ENCODE measurements at places on chromosomes 11 and 22. TPM values are rescaled to one million over a fixed set of nuclear protein-coding genes. Genes with fewer than 3 reads are reported as not detected.
A peak's percentile ranks its signal among the peaks of the same experiment; 100 is the strongest.

DNA sequence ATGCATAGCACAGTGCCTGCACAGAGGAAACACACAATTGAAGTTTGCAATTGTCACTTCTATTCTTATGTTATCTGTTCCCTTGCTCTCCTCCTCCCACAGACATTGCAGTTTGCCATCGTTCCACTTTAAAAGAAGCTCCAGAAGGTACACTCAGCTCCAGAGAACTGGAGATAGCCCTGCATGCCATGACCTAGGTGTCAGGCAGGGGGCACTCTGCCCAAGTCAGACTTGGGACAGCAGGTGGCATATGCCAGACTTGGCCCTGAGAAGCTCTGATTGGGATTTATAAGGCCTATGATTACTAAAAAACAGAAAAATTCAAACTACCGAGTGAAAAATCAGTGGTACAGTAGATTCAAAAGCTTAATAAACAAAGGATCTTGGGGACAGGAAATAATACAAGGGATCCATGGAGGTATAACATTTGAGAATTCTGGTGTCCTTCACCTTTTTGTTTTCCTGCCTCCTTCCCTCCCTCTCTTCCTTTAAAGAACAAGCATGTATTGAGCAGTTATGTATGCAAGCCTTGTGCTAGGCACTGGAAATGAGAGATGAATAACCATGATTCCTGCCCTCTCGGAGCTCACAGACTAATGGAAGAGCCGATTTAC is 40.0 kb downstream of the TENM4 start:
- no peak for DNase-seq

DNA sequence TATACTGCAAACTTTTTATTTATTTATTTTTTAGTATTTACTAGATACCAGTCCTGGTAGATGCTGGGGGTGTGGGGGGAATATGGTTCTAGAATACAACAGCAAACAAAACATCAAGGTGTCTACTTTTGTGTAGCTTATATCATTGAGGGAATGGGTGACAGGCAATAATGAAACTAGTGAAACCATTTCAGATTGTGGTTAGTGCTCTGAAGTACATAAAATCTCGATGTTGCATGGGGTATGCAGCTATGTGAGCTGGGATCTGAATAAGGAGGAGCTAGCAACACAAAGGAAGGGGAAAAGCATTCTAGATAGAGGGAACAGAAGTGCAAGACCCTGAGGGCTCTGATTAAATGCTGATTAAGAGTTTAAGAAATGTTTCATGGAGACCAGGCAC is 103.5 kb downstream of the WT1 start:
- no peak for DNase-seq

GRCh38 chr11:121661880-121662486 is 209.2 kb upstream of the SORL1-AS1 start:
- peak; percentile 52 for DNase-seq

GRCh38 chr11:20762116-20762844 is 92.9 kb downstream of the NELL1 start:
- no peak for DNase-seq

VPREB3 gene
- polyA plus RNA-seq = 1.1 TPM

DNA sequence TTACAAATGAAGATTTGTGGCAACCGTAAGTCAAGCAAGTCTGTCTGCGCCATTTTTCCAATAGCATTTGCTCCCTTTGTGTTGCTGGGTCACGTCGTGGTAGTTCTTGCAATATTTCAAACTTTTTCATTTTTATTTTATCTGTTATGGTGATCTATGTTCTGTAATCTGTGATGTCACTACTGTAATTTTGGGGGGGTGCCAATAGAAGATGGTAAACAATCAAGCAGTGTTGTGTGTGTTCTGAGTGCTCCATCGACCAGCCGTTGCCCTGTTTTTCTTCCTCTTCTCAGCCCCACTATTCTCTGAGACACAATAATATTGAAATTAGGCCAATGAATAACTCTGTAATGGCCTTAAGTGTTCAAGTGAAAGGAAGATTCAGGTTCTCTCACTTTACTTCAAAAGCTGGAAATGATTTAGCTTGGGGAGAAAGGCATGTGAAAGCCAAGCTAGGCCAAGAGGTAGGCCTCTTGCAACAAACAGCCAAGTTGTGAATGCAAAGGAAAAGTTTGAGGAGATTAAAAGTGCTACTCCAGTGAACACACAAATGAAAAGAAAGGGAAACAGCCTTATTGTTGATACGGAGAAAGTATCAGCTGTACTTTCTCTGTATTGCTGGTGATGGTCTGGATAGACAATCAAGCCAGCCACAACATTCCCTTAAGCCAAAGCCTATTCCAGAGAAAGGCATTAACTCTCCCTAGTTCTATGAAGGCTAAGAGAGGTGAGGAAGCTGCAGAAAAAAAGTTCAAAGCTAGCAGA is 7.5 kb downstream of the ZC3H12C start:
- no peak for DNase-seq

DNA sequence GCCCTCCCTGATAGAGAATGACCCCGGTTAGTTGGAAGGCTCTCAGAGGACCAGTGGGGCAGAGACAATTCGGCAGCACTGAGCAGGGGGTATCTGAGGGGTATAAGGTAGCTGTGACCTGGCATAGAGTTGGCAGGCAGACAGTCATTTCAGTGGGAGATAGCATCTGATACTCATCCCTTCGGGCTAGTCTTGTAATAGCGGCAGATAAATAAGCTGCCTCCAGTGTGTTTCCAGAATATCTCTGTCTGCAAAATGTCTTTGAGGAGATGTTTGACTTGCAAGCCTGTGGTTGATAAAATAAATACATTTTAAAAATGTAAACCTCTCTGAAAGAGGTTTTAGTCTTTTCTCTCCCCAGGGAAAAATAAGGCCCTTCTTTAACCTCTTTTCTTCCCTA is 54.2 kb downstream of the TEAD1 start:
- DNase-seq = no peak

PANX2 gene
- 0.16 TPM for polyA plus RNA-seq

DNA sequence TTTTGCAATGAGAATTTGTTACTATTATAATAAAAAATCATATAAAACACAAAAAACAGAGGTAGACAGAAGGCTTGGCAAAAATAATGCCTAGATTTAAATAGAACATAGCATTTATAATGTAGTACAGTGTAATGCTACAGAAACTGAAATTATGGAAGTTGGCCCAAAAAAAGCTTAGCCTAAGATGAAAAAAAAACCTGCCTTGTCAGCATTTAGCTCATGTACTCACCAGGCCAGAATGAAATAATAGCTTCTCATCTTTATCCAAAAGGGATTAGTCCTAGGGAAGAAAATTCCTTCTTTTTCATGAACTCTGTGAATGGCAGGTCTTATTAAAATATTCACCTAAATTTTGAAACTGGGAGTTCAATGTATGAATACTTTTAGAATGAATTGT is 951.1 kb downstream of the LRRC4C start:
- DNase-seq = peak; percentile 27

DNA sequence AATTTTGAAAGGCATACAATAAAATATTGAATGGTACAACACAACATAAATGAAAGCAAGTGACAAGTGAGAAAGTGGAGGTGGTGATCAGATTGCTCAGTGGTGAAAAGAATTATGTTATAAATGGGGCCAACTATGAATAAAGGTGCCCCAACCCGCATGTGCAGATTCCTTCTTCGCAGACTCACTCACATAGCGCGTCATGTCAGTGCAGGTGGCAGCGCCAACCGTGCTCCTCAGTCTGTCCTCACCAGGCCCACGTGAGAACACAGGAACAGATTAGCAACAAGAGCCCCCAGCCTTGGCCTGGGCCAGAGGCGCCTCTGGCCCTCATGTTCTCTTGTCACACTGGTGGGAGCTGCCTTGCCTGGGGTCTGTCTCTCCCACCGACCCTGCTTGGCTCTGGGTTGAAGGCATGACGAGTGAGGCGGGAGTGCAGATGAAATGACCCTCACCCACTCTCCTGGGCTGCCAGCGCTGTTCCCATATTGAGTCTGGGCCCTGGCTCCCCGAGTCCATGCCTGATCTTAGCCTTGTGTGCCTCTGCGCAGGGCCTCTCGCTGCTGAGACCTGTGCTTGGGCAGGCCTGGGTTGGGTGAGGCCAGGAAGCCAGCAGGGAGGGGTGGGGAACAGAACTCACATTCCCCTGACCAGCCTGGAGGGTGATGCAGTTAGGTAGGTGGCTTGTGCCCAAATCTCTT is 6.4 kb downstream of the ATG16L2 start:
- DNase-seq = no peak

MICAL2 gene
- polyA plus RNA-seq = 21.8 TPM

NCR3LG1 gene
- polyA plus RNA-seq = 0.53 TPM

DNA sequence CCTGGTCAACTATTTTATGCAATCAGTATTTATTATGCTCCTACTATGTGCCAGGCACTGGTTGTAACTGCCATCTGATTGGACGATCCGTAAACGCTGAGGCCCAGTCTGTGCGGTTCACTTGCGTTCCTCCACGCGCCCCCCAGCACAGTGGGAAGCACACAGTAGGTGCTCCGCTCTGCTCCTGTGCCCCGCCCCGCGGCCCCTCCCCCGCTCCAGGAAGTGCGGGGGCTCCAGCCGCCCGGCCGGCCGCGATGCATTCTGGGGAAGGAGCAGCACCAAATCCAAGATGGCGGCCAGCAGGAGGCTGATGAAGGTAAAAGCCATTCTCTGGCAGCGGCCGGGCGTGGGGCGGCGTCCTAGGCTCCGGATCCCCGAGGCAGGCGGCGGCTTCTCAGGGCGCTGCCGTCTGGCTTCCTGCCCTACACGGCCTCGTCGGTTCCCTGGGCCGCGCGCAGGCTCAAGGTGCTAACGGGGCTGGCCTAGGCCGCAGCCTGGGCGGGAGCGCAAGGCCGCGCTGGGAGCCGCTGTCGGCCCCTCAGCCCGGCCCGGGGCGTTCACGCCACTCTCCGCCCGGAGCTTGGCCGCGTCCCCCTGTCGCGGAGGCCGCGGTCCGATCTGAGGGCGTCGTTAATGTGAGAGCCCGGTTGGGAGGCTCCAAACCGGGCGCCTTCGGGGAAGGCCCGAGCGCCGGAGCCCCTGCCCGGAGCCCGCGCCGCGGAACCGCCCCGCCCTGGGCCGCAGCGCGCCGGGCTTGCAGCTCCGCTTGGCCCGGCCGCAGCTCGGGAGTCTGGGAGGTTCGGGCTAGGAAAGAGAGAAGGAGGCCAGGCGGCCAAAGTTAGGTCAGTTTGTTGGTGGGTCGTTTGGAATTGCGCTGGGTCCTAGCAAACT is at the start of gene UBE2L3:
Gene UBE2L3 (plus strand): TSS at position 259 of the 891 bp plus-strand sequence. CDS start 31 bp downstream, at position 290.
- DNase-seq = peak; percentile 87

- DNase-seq = no peak
Observed at GRCh38 chr22:50224071-50224470, 20.8 kb downstream of the TUBGCP6 start.

GRCh38 chr11:2651826-2652271 is 47.9 kb downstream of the KCNQ1OT1 start:
- DNase-seq = no peak

CDHR5 gene
- polyA plus RNA-seq = 0.60 TPM

RFPL1 gene
- polyA plus RNA-seq = not detected

C1QTNF5 gene
- 15.2 TPM for polyA plus RNA-seq

Measured in muscle of back (tissue), 13 donors.